ENCODE measurements at places on chromosomes 11 and 22.

DNA sequence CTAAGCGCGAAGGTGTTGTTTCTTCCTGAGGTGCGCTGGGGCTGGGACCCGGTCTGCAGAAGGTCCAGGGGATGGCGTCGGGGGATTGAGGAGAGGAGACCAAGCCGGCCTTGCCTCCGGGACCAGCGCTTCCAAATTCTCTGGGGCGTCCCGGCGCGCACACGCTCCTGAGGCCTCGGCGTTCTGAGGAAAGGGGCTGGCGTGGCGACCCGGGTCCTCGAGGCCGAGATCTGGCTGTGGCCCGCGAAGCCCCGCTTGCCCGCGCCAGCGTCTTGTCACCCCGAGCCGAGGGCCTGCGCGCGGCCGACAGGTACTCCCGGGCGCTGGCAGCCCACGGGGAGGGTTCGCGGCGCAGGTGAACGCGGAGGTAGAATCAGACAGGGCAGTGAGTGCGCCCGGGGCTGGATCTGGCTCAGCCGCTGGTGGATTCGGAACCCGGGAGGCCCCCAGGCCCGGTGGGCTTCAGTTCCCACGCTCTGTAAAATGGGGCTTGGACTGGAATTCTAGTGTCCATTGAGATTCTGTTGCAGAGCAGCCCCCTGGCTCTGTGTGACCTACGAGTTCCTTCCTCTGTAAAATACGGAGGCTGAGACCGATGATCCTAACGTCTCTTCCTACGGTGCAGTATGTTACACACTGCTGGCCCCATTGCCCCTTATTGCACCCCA is 14.7 kb downstream of the SSH3 start:
- DNase-seq, result no peak

GRCh38 chr22:50016308-50016987 is 3.9 kb upstream of the IL17REL start:
- no peak for DNase-seq

DNA sequence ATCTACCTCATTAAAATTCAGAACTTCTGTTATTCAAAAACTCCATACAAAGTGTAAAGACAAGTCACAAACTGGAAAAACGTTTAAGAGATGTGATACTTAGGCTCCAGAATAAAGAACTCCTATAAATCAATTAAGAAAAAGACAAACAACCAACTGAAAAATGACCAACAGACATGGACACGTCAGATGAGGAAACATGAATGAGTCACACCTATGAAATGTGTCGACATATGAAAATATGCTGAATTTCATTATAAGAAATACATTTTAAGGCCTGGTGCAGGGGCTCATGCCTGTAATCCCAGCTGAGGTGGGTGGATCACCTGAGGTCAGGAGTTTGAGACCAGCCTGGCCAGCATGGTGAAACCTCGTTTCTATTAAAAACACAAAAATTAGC is 78.7 kb downstream of the ENTHD1 start:
- no peak for DNase-seq

GRCh38 chr11:119932828-119933562 is 204.0 kb upstream of the NECTIN1 start:
- DNase-seq, result no peak
